Kidney tubule cell (primary cell): ENCODE measurements at places on chromosomes 12 and 14.

DNA sequence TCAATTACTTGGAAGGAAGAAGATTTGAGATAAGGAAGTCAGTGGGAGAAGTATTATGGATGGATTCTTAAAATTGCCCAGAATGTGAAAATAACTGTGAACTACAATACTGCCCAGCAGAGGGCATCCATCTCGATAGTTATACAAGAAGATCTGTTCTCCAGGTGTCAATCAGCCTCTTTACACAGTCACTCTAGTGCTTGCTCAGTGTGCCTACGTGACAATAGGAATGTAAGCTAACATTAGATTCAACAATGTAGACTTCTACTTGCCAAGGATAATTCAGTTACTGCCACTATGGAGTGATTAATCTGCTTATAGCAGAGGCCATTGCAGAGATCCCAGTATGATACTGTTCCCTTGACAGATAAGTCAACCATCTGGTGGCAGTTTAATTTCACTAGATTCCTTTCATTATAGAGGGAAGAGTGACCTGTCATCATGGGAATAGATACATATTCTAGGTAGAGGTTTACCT, 10.6 kb upstream of the MAP4K5 start:
- peak; percentile 80 for DNase-seq

DNA sequence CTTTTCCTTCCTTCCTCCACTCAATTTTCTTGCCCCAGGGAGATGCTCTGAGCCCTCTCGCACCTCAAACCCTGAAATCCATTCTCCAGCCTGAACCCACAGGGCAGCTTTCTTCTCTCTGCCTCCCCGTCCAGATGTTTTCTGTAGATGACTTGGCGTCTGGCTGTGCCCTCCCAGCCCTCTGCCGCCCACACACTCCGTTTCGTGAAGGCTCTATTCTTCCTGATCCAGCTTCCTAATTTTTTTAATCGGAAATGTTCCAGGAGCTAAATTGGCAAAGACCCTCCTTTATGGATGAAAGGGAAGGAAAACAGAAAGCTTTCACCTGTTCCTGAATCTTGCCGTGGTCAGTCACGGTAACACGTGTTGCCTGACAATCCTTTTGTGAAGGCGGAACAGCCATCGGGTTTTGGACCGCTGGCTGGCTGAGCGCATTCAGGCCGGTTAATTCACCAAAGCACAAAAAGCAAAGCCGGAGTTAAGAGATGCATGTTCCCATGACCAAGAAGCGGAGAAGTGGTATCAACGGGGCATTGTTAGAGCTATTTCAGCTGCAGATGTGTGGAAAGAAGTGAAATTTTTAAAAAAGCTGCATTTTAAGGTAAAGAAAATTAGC, 70.2 kb upstream of the FBRSL1 start:
- no peak for DNase-seq

DNA sequence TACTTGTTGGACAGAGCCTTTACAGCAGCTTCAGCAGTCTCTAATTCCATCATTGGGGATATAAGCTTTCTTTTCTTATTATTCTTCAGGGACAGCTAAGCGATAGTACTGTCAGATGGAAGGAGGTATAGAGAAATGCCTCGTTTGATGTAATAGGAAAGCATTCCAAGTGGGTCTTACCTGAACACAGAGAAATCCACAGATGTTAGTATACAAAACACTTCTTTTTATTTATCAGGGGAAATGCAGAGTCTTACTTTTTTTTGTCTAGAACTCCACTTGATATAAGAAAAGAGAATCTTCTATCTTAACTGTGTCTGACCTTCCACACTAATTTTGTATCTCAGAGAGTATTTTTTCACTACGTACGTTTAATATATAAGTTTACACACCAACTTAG, 1.9 kb downstream of the SYT1 start:
- no peak for DNase-seq

- no peak for DNase-seq
Measured at GRCh38 chr14:24870949-24871701, 178.8 kb downstream of the STXBP6 start.
